ENCODE measurements at places on chromosomes 11 and 22. TPM values are rescaled to one million over a fixed set of nuclear protein-coding genes. Genes with fewer than 3 reads are reported as not detected.

The C11orf87 gene
- not detected for total RNA-seq

The SEPTIN5 gene
- 11.8 TPM for total RNA-seq

The ALG12 gene
- 14.6 TPM for total RNA-seq

The HSPB2 gene
- not detected for total RNA-seq

The CSNK1E gene
- 124 TPM for total RNA-seq

The VWCE gene
- total RNA-seq, result 1.7 TPM

The ACCS gene
- 2.8 TPM for total RNA-seq

The PRR5L gene
- total RNA-seq, result 15.5 TPM

The OR4D5 gene
- not detected for total RNA-seq

The APOA4 gene
- not detected for total RNA-seq

The CDC42BPG gene
- total RNA-seq, result 0.20 TPM

- DNase-seq, result no peak
Observed at GRCh38 chr11:72157131-72157530, 21.6 kb downstream of the FOLR3 start.

DNA sequence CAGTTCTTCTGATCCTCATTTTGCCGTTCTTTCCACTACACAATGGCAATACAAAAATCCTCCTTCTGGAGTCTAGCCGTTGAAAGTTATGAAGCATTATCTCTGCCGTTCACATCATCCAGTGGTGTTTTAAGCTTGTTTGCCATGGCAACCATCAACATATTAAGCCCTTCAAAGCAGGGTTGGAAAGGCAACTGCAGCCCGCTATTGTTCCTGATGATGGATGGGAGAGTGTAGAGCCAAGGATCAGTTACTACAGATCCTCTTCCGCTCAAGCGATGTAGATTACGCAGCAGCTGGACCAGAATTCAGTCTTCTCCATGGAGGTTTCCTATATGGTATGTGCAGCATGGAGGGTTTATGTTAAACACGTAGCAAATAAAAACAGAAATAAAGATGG lies 352.7 kb downstream of the NTM start:
- DNase-seq, result no peak

DNA sequence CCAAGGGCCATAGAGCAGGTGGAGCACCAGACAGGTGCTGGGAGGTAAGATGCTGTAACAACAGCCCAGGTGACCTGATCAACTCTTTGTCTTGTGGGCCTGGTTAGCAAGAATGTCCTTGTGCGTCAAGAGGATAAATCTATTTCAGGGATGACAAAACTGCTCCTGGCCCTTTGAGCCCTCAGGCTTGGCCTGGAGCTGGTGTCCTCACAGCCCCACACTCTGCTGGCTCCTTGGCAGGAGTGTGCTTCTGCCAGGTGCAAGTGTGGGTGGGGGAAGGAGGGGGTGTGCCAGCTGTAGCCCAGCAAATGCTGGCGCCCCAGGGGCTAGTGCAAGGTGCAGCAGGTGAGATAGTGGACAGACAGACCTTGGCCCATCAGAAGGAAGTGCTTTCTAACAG lies 19.5 kb downstream of the AMPD3 start:
- no peak for DNase-seq

- no peak for DNase-seq
Observed at GRCh38 chr22:25383278-25383820, 163.9 kb downstream of the CRYBB2 start.

- DNase-seq, result no peak
Observed at GRCh38 chr11:96287822-96288439, 55.1 kb downstream of the MAML2 start.

GRCh38 chr11:72585762-72586311 lies 88.4 kb downstream of the PDE2A start:
- no peak for DNase-seq

DNA sequence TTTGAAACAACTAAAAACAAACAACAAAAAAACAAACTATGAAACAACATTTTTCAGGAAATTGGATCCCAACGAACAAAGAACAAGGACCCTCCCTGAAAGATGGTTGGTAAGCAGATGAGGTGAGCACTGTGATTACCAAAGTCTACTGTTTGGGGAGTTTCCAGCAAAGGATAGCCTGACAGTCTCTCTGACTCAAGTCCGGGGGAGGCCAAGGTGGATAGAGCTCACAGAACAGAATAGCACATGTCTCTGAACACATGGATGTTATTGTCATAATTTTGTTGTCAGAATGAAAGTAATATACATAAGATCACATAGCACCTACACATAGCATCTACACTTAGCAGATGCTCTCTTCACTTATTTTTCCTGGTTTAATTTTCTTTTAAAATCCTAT lies 501.3 kb upstream of the TENM4 start:
- DNase-seq, result no peak

DNA sequence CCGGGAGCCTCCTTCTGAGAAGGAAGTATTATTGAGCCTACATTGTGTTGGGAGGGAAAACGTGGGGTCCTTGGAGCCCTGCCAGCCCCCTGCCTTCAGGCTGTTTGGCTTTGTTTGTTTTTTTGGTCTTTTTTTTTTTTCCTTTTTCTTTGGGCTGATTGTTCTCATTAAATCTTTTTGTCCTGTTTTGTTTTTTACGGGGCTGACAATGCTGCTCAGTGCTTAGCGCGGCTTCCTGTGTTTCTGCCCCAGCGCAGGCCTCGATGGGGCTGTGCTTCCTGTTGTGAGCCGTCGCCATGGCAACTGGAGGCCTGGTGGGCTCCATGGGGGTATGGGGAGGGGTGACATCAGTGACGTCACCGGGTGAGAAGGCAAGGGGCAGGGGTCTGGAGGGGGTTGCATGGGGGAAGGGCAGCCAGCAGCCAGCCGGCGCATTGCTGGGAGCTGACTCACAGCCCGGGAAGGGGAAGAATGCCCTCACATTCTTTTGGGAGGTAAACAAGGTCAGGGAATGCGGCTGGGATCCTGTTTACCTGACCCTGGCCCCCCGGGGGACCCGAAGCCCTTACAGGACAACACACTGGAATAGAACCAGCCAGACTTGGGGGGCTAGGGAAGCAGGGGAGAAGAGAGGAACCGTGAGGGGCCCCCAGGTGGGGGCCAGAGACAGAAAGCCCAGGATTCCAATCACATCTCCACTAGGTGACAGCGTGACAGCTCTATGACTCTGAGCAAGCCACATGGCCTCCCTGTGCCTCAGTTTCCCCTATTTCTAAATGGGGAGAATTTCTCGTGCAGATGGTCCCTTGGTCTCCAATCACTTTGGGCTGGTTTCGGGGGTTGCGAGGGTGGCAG lies 22.2 kb upstream of the CBX7 start:
- DNase-seq, result peak; percentile 99

- DNase-seq, result no peak
Observed at GRCh38 chr11:122910775-122911174, 28.2 kb downstream of the JHY start.

- DNase-seq, result no peak
Observed at GRCh38 chr11:2794968-2795322, 90.6 kb downstream of the CDKN1C start.

GRCh38 chr11:30697032-30697431 lies 110.9 kb upstream of the MPPED2 start:
- DNase-seq, result no peak

- no peak for DNase-seq
Observed at GRCh38 chr11:47376525-47377371, 1.6 kb downstream of the SPI1 start.

DNA sequence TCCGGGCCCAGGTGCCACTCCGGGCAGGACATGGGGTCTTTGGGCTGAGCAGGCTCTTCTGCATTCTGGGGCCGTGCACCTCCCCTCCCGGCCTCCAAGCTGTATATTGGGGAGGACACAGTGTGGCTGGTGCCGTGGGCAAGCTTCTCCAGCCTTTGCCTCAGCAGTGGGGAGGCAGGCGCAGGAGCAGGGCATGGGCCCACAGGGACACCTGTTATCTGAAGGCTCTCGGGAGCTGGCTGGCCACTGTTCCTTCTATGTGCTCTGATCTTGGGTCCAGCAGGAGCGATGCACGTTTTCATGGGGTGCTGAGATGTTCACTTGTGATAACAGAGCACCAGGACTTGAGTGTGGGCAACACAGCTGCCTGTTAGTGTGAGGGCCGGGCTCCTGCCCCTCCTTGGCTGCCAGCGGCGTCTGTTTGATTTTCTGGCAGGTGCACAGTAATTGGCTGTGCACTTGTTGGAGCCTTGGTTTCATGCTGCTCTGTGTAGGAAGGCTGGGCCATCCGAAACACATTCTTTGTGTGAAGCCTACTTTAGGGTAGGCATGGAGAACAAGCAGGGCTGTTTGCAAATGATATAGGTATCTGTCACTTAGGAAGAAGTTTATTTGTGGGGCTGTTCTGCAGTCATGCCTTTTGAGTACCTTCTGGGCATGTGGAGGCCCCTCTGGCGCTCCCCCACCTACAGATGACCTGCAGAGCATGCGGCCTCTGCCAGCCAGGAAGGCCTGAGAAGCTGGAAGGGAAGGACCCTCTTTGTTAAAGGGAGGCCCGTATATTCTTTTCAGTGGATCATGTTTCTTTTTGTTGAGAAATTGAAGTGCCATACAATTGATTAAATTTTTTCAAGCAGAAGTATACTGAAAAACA lies 201.5 kb downstream of the TBC1D22A start:
- DNase-seq, result no peak

GRCh38 chr11:17552041-17552355 lies 4.9 kb downstream of the OTOG start:
- no peak for DNase-seq

GRCh38 chr11:13238879-13239514 lies 38.6 kb upstream of the BMAL1 start:
- no peak for DNase-seq

- no peak for DNase-seq
Observed at GRCh38 chr11:130070109-130070845, 583 bp downstream of the APLP2 start.

- DNase-seq, result no peak
Observed at GRCh38 chr22:35276019-35276418, 18.7 kb downstream of the HMGXB4 start.

GRCh38 chr11:64152841-64153691 lies 12.8 kb downstream of the MACROD1 start:
- no peak for DNase-seq

GRCh38 chr11:10481560-10482349 lies 26.7 kb downstream of the AMPD3 start:
- DNase-seq, result no peak

GRCh38 chr11:132114185-132114584 lies 743.8 kb downstream of the NTM start:
- DNase-seq, result no peak

DNA sequence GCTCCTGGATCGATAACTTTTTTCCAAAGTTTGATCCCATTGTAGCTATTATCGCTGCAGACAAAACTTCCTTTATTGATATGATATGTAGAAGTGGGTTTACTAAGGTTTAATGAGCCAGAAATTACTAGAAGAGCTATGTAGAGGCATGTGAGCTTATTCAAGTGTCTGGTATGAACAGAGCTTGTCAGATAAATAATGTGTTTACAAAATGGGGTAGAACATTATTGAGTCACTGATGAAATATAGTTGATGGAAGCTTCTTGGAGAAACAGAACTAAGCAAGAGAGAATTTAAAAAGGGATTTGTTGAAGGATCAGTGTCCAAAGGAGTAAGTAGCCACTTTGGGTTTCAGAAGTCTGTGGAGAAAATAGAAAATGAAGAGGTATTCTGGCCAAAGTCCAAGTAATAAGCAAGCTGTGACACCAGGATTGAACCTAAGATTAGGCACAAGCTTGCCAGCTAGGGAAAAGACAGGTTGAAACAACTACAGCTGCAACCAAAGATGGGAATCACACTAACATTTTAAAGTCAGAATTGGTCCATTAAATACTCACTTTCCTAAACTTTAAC lies 104.3 kb downstream of the MAML2 start:
- DNase-seq, result no peak

DNA sequence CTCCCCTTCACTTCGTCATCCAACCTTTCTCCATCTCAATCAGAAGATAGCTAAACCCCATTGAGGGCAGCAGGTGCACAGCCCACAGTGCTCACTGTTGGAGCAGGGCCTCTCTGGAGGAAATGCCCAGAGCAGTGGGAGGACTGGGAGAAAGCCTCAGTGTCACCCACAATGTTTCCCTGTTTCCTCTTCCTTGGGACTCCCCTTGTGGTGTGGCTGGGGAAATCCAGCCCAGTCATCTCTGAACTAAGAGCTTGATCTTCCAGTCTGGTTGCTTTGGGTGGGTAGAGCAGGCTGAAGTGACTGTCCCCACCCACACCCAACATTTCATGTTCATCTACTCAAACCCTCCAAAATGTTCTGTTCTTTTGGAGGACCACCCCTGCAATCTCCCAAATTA lies 29.8 kb upstream of the EED start:
- DNase-seq, result no peak
